ENCODE measurements at places on chromosomes 13 and 19. TPM values are rescaled to one million over a fixed set of nuclear protein-coding genes. Genes with fewer than 3 reads are reported as not detected.

DNA sequence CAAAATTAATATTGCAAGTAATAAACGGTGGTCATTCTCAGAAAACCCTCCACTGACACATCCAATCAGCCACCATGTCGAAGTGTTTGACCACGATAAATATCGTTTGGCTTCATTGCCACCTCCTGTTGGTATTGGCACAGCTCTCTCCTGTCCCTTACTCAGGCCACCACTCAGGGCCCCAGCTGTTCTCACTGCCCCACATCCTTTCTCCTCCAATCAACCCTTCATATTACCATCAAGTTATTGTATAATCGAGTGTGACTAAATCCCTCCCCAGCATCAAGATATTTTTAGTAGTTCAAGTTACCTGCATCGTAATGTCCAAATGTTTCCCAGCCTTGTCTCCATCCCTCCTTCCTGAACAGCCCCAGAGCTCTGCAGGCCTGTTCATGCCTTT is 50.4 kb downstream of the SACS start:
- H3K27ac ChIP-seq = no peak overlapping the region
- no peaks in the 10 kb centered on the region for H3K4me1 ChIP-seq
- H3K27me3 ChIP-seq = no peaks in the 10 kb centered on the region
- H3K4me3 ChIP-seq = no peak overlapping the region
- DNase-seq = no peak

DNA sequence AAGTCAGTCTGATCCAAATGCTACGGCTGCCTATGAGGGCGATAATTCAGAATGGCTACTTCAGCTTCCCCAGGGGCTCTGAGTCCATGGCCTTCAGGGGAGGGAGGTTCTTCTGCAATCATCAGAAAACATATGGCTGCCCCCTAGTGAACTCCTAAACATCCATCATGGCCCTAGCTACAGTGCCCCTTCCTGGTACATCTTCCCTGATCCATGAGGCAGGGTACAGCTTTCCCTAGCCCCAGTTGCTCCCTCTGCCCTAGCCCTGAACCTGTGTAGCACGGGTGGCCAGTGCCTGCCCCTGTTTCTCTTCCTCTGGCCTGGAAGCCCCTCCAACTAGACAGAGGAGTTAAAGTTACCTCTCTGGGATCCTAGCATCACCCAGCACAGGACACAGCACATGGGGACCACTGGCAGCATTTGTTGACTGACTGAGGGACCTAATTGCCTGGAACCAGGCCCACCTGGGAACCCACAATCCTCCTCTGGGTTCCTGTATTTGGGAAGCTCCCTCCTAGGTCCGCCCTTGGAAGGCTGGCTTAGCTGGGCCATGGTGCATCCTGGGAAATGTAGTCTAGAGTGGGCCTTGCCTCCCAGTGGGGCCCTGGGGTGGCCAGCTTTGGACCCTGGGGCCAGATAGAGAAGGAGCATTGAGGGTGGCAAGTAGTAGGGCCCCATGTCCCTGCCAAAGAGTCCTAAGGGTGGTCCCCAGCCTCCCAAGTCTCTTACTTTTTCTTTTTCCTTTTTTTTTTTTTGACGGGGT is 17.7 kb upstream of the SEMA6B start:
- no peak overlapping the region for H3K27ac ChIP-seq
- H3K4me1 ChIP-seq = no peaks in the 10 kb centered on the region
- H3K36me3 ChIP-seq = no peaks in the 10 kb centered on the region
- no peak overlapping the region for H3K4me3 ChIP-seq
- H3K27me3 ChIP-seq = peaks cover 54% of the 10 kb centered on the region

CA11 gene
- polyA plus RNA-seq = 10.1 TPM

MEIOSIN gene
- not detected for polyA plus RNA-seq

DNA sequence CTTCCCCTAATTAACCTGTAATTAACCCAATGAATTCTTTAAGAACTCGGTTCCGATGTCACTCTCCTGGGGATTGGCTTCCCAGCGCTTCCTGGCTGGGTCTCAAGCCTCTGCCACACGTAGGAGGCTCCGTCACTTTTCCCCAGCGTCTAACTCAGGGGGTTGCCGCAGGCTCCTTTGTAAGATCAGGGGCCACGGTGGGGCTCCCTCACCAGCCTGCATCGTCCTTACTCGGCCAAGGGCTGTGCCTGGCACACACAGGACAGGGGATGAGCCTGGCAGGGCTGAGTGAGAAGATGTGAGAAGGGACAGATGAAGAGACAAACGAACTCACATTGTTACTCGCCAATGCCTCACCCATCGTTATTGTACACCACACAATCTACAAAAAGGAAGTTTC is 20.9 kb upstream of the ATP11A start:
- no peak for DNase-seq
- no peak overlapping the region for H3K27ac ChIP-seq
- H3K4me1 ChIP-seq = peaks cover 7% of the 10 kb centered on the region
- no peaks in the 10 kb centered on the region for H3K36me3 ChIP-seq
- no peaks in the 10 kb centered on the region for H3K27me3 ChIP-seq

GRCh38 chr13:30487075-30487470 is 21.3 kb upstream of the HMGB1 start:
- H3K4me3 ChIP-seq = no peak overlapping the region
- H3K4me1 ChIP-seq = no peaks in the 10 kb centered on the region
- H3K27me3 ChIP-seq = no peaks in the 10 kb centered on the region
- no peaks in the 10 kb centered on the region for H3K36me3 ChIP-seq
- H3K27ac ChIP-seq = no peak overlapping the region

DNA sequence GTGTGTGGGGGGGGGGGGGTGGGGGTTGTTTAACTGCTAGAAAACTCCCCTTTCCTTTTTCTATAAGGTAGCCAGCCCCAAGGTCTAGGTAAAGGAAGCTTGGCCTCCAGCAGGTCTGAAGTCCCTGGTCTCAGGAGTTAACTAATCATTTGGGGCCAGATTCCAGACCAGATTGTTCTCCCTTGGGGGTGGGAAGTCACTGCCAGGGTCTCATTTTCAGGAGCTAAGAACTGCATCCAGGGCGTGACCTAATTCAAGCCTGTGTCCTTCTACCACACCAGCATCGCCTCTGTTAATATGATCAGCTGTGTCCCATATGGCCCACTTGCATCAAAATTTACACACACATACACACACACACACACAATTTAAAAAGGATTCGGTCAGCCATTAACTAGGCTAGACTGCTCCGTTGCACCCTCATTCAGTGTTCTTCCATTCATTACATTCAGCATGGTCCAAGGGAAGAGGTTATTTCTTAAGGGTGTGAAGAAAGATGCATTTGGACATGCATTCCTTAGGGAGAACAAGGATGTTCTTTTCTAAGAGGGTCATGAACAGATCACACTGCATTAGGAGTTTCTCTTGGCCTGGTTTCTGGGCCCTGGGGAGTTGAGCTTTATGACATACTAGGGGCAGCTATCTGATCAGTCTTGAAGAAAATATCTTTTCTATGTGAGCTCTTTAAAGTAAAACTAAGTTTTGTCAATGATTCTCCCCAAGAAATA is 91.0 kb downstream of the FGF14 start:
- no peak for DNase-seq
- no peaks in the 10 kb centered on the region for H3K4me1 ChIP-seq
- no peaks in the 10 kb centered on the region for H3K36me3 ChIP-seq
- H3K27ac ChIP-seq = no peak overlapping the region
- H3K27me3 ChIP-seq = no peaks in the 10 kb centered on the region
- H3K4me3 ChIP-seq = no peak overlapping the region

LHB gene
- polyA plus RNA-seq = not detected

DNA sequence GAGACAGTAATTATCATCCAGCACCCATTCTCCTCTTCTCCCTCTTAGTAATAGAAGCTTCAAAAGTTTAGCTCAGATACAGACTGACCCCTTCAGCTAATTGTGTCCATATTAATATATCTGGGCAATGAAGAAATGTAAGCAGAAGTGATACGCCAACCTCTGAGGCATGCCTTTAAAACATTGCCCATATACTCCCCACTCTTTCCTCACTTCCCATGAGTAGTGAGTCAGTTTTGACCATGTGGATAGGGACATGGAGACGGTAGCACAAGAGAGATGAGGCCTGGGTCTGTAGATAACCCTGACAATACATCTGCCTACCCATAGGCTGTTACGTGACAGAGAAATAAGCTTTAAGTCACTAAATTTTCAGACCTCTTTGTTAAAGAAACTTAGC is 147.6 kb downstream of the KCTD12 start:
- no peaks in the 10 kb centered on the region for H3K36me3 ChIP-seq
- H3K4me3 ChIP-seq = no peak overlapping the region
- no peak overlapping the region for H3K27ac ChIP-seq
- no peaks in the 10 kb centered on the region for H3K27me3 ChIP-seq
- no peak for DNase-seq

TTC9B gene
- 3.1 TPM for polyA plus RNA-seq

GRCh38 chr13:57630661-57631595 is 616 bp upstream of the PCDH17 start:
- DNase-seq = no peak
- H3K4me1 ChIP-seq = peaks cover 8% of the 10 kb centered on the region
- no peaks in the 10 kb centered on the region for H3K36me3 ChIP-seq
- H3K27ac ChIP-seq = peak overlapping the region; percentile 14
- peak overlapping the region; percentile 46 for H3K4me3 ChIP-seq
- H3K27me3 ChIP-seq = peaks cover 72% of the 10 kb centered on the region

DNA sequence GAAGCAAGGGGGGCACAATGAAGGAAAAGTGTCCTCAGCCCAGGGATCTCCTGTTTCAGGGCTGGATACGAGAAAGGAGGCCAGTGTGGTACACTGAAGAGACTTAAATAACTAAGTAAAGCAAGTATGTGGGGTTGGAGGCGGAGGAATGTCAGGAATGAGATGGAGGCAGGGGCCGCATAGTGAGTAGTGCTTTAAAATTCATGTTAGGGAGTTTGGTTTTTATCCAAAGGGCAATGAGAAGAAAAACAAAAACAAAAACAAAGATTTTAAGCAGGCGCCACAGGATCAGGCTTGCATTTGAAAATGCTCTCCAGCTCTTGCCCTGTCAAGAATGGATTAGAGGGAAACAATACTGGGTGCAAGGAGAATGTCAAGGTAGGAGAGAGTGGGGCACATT is 273.4 kb downstream of the DCLK1 start:
- no peak overlapping the region for H3K4me3 ChIP-seq
- H3K36me3 ChIP-seq = no peaks in the 10 kb centered on the region
- H3K27ac ChIP-seq = no peak overlapping the region
- DNase-seq = no peak

DNAAF3 gene
- polyA plus RNA-seq = 0.99 TPM

SULT2A1 gene
- polyA plus RNA-seq = 190 TPM

DNA sequence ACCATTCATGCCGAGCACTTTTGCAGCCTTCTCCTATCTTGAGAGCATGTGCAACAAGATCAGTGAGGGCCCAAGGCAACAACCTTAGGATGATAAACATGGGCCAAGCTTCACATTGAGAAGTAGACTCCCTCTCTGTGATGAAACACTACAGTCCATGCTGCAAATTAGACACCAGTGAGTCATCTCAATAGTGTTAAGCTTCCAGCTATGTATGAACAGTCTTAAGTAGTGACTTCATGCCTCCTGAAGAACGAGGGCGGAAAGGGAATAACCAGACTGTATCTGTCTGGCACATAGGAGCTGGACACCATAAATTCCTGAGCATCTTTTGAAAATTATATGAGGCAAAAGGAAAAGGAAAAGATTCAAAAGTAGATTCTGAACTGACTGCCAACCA is 309.9 kb upstream of the SLITRK1 start:
- H3K27ac ChIP-seq = no peak overlapping the region
- no peaks in the 10 kb centered on the region for H3K4me1 ChIP-seq

TINCR gene
- polyA plus RNA-seq = 0.58 TPM

DNA sequence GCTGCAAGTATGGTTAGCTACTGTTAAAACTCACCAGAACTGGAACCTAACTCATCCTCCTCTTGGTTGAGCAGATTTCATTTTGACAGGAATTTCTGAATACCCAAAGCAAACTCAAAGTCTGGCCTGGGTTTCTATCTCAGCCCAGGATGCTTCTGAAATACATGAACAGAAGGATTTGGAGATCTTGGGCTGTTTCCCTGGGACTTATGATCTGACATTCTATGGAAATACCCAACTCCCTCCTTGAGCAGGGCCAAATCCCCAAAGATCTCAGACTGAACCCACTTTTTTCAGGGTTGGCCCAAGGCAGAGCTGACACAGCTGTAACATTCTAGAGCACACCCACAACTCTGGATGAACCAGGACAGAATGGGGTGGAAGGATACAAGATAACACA is 1.1 kb upstream of the ITM2B start:
- H3K27ac ChIP-seq = peak overlapping the region; percentile 96
- peaks cover 40% of the 10 kb centered on the region for H3K4me1 ChIP-seq
- no peak for DNase-seq
- no peak overlapping the region for H3K4me3 ChIP-seq

DNA sequence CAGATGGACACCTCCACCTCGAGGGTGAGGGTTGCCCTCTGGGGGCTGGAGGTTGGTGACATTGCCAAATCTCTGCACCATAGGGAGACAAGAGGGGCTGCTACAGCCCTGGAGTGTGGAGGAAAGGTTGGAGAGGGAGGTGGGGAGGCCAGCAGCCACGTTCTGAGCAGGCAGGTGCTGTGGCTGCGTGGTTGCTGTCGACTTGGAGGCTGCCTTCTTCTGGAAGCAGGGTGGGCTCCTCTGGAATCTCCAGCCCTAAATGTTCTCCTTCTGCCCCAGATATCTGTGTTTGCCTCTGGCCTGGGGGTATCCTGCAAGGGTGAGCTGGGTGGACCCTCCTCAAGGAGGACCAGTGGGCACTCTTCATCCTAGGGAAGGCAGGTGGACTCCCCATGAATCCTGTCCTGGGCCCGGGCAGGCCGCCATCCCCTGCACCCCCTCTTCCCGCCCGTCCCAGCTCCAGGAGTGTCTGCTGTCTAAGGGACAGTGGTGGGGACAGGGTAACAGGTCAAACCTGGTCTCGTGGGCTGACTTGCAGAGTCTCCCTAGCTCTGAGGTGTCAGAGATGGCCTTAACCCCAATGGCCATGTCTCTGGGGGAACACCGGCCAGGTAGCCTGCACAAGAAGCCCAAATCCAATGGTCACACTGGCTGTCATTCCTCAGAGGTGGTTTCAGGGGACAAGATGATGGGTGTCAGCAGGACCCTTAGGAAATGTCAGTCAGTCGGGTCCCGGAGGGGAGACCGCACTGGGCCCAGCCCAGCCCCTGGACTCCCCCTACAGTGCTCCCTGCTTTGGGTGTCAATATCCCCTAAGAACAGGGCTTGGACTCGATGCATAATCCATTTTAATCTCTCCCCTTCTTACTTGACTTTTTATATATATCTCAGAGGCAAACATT is 32.3 kb upstream of the ZNF536 start:
- H3K27me3 ChIP-seq = no peaks in the 10 kb centered on the region
- DNase-seq = no peak
- no peak overlapping the region for H3K27ac ChIP-seq
- no peaks in the 10 kb centered on the region for H3K36me3 ChIP-seq

DNA sequence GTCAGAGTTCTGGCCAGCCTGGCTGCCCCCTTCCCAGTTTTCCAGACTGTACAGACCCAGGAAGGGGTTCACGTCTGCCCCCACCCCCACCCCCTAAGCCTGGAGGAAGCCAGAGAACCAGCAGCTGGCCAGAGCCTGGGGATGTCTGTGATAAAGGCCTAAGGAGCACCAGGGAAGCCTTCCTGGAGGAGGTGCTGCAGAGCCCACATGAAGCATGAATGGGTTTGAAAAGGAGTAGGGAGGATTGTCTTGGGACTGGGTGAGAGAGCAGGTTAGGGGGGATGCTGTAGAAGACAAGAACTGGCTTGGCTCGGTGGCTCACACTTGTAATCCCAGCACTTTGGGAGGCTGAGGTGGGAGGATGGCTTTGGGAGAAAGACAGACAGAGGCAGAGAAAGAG is 5.8 kb downstream of the SHKBP1 start:
- H3K4me1 ChIP-seq = peaks cover 2% of the 10 kb centered on the region
- no peaks in the 10 kb centered on the region for H3K27me3 ChIP-seq
- H3K36me3 ChIP-seq = peaks cover 35% of the 10 kb centered on the region
- DNase-seq = no peak

PLK5 gene
- polyA plus RNA-seq = 0.09 TPM

MTUS2 gene
- polyA plus RNA-seq = 1.9 TPM

GRCh38 chr13:114119196-114119595 is 13.2 kb downstream of the RASA3 start:
- no peaks in the 10 kb centered on the region for H3K27me3 ChIP-seq
- H3K36me3 ChIP-seq = no peaks in the 10 kb centered on the region
- peaks cover 60% of the 10 kb centered on the region for H3K4me1 ChIP-seq
- peak overlapping the region; percentile 87 for H3K27ac ChIP-seq

DCT gene
- 0.13 TPM for polyA plus RNA-seq
